NCI-H1092 treated with DMSO at 0.1 percent for 48 hours (cell line): ENCODE measurements at places on chromosomes 5 and 9.
A peak's percentile ranks its signal among the peaks of the same experiment; 100 is the strongest.

DNA sequence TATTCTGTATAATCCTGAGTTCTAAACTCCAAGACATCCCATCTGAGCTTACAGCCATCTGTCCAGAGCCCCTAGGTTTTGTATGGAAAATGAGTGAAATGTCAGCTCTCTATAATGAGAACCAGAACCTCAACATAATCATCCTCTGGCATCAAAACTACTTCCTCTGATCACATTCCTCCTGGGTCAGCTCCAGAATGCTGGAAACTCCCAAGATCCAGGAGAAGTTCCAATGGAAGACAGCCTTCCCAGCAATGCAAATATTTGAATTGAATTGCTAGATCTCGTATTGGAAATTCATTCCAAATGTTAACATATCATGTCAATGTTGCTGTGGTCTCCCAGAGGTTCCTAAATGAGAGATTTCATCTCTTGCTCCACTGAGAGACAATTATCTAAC is 23.8 kb downstream of the C9 start:
- DNase-seq: no peak

DNA sequence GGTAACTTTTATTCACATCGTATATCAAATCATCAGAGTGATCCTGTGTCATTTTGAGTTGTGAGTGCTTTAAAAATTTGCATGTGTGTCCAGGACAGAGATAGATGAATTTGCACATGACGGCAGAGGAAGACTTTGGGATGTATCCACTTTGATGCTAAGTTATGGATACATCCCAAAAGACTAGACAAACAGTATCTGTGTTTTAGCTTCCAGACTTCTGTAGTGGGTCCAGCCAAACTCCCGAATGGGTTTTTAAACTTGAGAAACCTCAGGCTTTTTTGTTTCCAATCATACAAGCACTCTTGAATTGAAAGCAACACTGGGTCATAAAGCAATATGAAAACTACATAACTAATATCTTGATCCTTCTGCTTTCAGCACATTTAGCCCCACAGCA is 213.8 kb downstream of the C9orf152 start:
- no peak for DNase-seq

GRCh38 chr5:172827841-172828240 is 6.2 kb upstream of the ERGIC1 start:
- DNase-seq: no peak

DNA sequence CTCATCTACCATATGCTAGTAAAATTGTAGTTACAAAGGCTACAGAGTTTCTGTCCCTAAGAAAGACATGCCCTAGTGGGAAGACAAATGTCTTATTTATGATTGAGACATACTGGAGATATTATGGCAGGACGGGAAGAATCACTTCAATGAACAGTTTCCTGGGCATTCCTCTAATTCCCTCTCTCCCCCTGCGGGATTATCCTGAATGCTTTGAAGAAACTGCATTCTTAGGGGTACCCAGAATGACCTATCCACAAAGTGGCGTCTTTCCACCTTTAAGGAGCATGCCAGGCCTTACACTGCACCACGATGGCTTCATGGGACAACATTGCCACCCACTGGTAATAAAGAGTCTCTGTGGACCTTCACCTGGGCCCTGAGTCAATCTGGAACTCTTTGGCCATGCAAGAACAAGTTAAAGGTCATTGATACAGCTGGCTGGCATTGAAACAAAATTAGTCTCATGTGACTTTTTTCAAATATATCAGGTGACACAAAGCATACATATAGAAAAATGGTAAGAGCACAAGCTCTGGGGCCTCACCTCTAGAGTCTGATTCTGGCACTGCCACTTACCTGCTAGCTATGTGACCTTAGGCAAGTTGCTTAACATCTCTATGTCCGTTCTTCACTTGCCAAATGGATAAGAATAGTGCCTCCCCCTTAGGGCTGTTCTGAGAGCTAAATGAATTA is 32.0 kb downstream of the ANKRD55 start:
- peak; percentile 40 for DNase-seq

DNA sequence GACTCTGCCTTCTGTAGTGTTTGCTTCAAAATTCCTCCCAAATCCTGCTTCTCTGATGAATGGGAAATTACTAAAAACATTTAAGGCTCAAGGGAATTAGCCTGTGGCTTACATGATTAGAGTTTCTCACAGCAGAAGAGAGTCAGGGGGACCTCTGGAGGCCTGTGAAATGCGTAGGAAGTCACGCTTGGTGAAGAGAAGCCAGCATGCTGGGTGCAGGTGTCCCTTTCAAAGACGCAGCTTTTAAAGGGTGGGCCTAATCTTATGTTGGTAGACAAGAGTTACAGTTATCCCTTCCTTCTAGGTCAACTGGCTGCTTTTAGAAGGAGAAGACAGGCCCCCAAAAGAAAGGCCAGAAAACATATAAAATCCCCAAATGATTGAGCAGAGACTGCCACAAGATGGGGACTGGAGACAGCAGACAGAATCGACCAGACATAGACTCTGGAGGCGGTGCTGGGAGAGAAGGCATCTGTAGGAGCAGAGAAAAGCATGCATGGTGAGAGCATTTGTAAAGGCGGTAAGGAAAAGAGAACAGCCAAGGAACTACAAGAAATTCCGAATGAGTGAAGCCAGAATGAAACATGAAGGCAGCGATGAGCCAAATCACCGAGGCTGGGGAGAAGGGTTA is 42.3 kb downstream of the B4GALT1 start:
- DNase-seq: no peak

DNA sequence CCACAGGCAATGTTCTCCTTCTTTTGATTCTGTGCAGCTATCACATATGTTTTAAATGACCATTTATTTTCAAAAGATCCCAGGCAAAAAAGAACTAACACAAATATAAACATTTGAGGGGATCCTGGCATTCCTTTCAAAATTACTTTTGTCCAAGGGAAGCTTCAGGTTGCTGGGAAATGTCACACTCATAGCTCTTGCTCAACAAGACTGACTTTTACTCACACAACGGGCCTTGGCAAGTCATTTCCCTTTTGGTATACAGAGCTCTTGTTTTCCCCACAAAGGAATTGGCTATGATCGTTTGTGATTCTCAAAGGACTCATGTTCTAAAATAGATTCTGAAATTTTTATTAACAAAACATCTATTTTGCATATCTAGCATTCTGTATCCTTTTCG is 4.5 kb upstream of the PALM2AKAP2 start:
- DNase-seq: no peak

DNA sequence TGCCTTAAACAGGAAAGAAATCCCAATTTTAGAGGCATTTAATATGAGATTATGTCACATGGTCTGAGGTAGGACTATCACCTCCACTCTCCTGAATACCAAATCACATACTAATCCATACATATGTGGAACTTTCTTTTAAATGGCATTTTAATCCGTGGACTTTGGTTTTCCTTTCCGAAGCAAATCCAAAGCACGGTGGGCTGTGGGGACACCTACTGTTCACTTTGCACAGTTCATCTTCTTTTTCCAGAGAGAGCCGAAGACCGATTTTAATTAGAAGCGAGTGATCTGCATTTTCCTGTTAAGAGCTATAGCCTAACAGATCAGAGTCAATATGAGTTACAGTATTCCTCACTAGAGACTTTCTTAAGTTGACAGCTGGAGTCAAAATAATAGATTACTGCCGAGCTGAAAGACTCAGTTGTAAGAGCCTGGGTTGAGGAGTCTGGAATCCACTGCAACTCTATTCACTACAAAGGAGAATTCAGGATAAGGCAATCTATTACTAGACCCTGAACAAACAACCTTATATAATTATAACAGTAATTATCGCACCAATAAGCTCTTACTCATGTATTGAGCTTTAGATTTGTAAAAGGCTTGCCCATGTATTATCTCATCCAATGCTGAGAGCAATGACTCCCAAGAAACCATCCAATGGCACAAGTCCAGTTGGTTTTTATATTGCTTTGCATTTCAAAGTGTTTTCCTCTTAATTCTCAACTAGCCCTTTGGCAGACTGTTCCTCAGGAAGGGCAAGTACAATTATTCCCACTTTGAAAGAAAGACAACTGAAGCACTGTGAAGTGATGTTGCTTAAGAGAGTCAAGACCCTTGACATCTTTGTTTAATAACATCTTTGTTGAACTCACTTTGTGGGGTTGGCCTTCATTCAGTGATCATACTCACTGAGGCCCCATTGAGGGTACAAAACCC is 144.7 kb downstream of the TRPM6 start:
- peak; percentile 44 for DNase-seq

- DNase-seq: no peak
Measured at GRCh38 chr9:77375956-77376532, 198.7 kb downstream of the VPS13A start.

GRCh38 chr5:4901305-4901811 is 238.8 kb upstream of the ADAMTS16 start:
- DNase-seq: no peak

- no peak for DNase-seq
Measured at GRCh38 chr9:124062172-124062571, 50.6 kb downstream of the LHX2 start.

DNA sequence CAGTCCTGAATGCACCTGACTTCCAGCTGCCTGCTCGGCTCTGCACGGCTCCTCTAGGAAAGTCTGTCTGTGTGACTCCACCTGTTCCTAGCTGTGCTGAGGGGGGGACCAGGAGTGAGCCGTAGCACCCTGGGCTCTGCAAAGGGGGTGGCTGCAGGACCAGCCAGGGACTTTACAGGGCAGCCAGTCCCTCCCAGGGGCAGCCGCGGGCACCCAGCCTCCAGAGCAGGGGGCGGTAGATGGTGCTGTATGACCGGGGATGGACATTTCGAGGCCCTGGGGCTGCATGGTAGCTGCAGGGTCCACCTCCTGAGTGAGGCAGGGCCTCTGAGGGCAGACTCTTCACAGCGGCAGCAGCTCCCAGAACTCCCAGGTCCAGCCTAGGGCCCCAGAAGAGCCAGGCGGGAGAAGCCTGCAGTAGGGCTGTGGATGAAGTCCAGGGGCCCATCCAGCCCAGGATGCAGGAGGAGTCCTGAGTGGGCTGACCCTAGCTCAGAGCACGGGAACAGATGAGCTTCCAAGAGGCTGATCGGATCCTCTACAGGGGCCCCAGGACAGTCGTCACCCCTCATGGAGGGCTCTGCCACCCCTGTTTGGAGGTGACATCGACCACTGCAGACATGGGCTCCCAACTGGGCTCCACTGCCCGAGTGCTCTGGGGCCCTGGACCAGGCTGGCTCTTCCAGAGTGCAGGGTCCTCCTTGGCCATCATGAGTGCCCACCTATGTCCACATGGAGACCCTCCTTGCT is 105.4 kb downstream of the ZNF354C start:
- no peak for DNase-seq

- no peak for DNase-seq
Measured at GRCh38 chr9:93578844-93579243, 2.5 kb downstream of the PHF2 start.

DNA sequence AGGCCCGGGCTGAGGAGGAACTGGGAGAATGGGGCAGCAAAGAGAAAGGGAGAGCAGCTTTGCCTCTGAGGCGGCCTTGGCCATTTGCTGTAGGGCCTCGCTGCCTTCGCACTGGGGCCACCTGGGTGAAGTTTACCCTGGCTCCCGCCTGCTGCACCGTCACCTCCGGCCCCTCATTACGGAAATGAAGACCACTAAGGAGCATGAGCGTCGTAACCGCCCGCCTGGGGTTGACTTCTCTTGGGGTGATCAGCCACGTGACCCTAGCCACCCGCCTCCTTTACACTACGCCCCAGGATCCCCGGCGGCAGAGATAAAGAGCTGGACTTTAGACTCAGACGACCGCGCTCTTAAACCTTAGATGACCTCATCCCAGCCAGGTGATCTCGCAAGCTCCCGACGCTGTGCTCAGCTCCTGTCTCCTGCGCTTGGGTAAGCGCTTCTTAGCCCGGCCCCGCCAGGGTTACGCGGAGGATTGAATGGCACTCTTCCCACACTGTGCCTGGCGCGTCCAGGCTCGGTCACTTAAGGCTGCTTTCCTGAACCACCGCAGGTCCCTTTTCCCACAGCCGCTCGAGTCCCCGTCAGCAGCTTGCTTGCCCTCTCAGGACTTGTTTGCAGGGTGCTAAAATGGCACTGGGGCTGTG is 107.9 kb upstream of the LARP1 start:
- no peak for DNase-seq

- no peak for DNase-seq
Measured at GRCh38 chr9:22279636-22280035, 167.0 kb upstream of the DMRTA1 start.

GRCh38 chr5:14733661-14734060 is 69.1 kb downstream of the OTULIN start:
- no peak for DNase-seq

GRCh38 chr9:93154293-93154903 is 20.3 kb upstream of the NINJ1 start:
- peak; percentile 44 for DNase-seq

- DNase-seq: peak; percentile 6
Measured at GRCh38 chr5:175718401-175719108, 60.7 kb downstream of the HRH2 start.

- DNase-seq: no peak
Measured at GRCh38 chr5:160921423-160922285, 69.6 kb upstream of the ATP10B start.

DNA sequence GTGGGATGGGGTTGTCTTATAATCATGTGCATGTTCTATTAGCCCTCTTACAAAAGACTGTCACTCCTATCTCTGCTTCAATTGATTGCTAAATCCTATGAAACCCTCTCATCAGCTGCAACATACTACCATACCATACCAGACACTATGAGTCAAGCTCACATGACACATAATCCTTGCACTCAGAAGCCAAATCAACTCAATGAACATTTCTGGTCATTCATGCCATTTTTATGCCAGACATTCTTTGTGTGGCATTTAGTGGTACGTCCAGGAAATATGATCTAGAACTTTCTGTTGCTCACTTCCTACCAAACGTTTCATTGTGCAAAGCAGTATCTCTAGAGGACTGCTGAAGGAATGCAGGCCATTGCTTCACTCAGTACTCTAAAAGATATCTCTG is 159.2 kb upstream of the GNA14 start:
- DNase-seq: no peak
